ENCODE measurements at places on chromosomes 5 and 9.

DNA sequence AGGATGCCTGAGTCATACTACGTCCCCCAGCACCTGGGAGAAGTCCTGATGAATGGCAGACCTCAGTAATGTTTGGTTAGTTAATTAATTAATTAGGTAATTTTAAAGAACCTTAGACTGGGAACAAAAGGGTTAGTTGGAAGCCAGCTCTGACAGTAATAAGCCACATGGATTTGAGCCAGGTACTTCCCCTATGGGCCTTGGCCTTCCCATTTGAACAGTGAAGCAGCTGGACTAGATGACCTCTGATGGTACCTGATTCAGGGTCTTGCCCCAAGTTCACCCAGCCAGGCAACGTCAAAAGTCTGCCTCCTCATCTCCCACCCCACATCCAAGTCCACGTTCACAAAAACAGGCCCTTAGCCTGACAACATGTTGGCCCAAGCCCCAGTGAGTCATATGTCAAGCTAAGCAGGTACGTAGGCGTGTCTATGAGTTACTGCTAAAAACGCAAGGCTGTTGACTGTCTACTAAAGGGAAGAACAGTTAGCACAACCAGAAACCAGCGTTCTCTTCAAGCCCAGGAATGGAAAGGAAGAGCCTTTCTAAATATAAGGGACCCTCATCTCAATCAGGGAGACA is 303.2 kb downstream of the ACTL7B start:
- no peak for DNase-seq

GRCh38 chr9:91074866-91075265 is 273.2 kb downstream of the SYK start:
- no peak for DNase-seq

DNA sequence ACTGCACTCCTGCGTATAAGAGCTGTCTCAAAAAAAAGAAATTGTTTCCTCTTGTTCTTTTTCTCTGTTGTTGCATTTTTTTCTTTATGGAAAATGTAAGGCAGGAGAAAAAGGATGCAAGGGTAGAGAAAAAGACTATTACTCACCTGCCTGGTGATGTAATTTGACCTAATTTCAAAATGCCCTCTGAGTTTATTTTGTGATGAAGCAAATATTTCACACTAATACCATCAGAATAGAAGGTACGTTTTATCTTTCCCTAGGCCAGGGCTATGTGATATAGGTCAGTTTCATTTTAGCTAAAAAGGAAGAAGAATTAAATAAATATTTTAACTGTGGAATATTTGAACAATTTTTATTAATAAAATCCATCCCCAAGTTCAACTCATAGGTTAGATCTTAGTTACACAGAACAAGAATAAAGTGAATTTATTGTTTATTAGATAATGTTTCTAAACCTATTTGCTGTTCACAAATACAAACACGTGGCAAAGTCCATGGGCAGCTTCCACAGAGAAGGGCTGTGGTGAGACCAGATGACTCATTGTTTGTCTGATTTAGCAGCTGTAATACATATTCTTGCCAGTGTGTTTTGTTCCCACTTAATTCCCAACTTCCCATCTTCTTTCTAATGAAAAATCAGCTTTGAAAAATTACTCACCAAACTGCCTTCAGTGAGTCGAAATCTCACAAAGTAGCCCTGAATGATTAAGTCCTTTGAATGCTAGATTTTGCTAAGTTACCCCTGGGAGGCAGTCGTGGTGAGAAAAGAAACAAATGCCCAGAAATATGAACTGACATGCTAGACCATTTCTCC is 52.8 kb upstream of the CCDC112 start:
- DNase-seq: no peak

DNA sequence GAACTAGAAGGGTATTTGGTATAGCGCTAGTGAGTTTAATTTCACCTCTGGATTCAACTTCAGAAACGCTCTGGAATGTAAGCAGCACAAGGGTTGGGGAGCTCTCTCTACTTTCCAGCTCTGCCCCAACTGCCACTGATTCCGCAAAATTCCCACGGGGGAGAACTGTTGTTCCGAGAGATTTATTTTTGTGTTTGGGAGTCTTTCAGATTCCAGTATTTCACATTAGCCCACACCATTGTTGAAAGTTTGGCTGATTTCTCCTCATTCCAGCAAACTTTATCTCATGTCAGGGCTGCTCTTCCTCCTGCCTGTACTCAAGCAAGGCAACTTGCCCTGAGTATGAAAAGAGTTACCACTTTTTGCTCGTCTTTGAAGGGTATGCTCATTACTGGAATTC is 198.5 kb upstream of the EGFLAM start:
- DNase-seq: no peak

- no peak for DNase-seq
These were observed 684 bp downstream of the TOR1B start for GRCh38 chr9:129803676-129804060.

DNA sequence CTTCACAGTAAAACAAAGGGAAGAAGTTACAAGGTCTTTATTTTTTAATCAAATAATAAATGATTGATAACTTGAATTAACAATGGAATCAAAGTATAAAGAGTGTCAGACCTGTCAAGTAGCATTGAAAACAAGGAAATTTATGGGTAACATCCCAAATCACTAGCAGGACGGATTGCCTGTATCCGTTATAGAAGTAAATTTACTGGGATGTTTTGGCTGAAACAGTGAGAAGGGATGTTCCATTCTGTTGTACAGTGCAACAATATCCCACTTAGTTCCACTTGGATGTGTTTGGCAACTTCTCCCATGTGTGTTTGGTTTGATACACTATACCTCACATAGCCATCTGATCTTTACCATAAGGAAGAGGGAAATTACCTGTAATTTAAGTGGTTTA is 421.0 kb upstream of the CHD1 start:
- no peak for DNase-seq

DNA sequence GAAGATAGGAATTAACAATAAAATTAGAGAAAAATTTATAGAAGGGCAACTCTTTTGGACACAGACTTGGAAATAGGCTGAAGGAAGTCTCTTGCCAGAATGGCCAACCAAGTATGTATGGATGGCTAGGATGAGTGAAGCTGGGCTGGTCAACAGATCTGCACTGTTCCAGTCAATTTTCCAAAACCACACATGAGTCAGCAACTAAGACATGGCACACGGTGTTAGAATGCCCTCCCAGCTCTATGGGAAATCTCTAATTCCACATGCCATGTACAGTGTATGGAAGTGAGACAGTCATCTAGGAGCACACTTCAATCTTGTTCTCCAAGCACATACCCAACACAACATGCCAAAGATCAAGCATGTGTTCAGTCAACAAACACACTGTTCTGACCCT is 129.6 kb downstream of the GLIS3 start:
- DNase-seq: no peak

- DNase-seq: no peak
These were observed 5.7 kb upstream of the PRDM6 start for GRCh38 chr5:123083298-123083697.

- DNase-seq: no peak
These were observed 17.5 kb downstream of the CXCL14 start for GRCh38 chr5:135561266-135561665.

GRCh38 chr5:16930496-16930895 is 5.6 kb downstream of the MYO10 start:
- DNase-seq: no peak

DNA sequence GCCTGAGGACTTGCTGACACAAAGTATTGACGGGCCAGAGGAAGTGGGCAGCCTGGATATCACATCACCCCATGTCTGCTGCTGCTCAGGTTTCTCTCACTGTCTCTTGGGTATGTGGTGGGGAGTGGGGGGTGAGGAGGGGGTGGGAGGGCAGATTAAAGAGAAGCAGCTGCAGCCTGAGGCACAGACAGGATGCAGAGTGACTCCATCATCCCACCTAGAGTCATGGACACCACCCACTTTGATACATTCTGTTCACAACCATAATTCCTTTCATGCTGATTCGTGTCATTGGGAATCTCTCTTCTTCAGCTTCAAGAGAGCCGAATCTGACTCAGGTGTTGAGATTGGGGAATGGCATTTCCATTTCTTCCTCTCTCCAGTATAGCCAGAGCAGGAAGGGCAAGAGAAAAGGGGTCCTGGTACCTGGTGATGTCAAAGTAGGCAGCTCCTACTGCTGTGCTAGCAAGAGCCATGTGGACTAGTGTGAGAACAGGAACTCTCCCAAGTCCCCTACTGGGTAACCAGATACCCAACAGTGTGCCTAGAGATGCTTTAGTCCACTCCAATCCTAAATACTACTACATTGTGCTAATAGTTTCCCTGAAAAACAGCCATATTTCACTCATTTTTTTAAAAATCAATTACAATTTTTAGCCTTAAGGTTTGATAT is 22.4 kb downstream of the GRAMD2B start:
- DNase-seq: no peak

DNA sequence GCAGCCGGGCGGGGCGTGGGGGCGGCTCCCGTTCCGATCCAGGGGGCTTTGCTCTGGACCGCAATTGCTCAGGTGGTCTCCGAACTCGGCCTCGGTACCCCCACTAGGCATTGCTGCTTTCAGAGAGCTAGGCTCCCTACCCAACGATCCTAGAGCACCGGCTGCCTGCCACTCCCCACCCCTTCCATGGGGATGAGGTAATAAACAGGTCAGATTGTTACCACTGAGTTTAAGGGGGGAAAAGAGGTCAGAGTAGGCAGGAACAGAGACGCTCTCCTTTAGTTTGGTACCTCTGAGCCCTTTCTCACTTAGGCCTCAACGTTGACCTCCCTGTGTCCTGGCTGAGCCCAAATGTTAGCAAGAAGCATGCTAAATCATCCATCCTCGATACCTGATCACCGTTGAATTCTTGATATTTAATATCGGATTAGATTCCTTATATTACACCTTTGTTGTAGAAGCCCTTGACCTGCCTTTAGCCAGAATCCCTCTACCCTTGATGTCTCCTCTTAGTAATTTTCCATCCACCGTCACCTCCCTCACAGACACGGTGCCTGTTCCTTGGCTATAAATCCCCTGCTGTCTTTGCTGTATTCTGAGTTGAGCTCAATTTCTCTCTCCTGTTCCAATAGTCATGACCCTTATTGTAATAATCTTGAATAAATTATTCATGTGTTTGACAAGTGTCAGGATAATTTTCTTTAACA is 588 bp upstream of the PLPP1 start:
- no peak for DNase-seq

DNA sequence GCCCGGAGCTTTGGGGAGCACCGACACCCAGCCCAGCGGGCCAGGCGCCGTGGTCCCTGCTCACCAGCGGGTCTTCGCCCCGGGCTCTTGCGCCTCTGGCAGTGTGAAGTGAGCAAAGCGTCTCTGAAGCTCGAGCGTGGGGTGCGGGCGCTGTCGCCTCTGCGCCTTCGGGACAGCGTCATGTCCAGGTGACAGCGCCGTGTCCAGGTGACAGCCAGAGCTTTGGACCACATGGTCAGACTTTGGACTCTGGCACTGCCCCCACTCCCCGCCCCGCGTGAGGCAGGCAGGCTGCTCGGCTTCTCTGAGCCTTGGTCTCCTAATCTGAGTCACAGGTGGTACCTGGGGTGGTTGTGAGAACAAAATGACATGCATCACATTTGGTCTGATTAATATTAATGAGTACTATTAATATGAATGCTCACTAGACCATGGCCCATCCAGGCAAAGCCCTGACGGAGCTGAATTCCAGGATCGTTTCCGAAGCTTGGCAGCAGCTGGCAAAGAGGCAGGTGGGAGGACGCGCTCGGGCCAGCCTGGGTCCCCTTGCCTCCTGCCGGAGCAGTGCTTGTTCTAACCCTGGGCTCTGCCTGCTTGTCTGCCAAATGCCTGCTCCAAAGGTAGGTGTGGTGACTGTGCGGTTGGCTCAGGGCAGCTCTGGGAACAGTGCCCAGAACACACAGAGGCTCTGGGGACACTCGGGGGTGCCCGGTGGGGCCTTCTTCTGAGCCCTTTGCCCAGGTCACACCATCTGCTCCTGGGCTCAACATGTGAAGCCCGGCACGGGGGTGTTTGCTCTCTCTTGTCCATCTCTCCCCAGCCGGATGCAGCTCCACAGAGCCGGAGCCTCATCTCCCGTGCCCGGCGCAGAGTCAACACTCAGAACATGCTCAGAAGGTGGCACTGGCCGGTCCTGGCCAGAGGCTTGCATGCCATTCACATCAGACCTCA is 157.1 kb downstream of the OLFM1 start:
- DNase-seq: no peak

GRCh38 chr5:168752012-168752411 is 172.8 kb upstream of the PANK3 start:
- DNase-seq: no peak

DNA sequence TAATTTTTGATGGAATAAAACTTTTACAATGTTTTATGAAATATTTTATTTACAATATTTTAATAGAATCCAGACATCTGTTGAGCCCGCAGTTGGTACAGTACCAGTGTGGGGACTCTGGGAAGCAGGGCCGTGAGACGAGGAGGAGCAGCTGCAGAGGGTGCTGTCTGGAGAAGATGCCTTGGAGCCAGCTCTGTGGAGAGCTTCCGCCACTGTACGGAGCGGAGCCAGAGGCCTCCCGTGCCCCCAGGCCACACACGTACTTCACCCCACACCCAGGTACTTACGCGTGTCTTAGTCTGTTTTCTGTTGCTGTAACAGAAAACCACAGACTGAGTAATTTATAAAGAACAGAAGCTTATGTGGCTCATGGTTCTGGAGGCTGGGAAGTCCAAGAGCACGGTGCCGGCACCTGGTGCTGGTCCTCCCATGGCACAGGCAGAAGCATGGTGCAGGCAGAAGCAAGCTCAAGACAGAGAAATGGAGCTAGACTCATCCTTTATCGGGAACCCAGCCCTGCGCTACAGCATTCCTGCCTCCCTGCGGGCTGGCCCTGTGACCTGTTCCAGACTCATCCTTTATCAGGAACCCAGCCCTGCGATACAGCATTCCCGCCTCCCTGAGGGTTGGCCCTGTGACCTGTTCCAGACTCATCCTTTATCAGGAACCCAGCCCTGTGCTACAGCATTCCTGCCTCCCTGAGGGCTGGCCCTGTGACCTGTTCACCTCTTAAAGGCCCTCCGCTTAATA is 23.3 kb downstream of the CEP72 start:
- DNase-seq: no peak

DNA sequence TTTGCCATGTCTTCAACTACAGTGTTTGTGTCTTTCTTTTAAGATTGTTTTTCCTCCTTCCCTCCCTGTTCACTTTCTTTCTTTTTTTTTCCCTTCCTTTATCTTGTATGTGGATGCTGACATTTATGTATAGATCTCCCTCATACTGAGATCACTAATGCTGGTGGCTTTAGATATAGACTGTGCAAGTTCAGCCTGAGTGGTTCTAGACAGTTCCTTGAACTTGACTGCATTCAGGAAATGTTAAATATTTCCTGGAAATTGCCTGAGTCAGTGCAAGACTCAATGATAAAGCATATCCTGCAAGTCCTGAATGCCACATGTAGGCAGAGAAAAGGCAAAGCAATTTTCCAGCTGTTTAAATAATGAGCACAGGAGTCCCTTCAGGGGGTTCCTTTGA is 182.5 kb upstream of the NR3C1 start:
- DNase-seq: no peak

GRCh38 chr5:77569409-77569808 is 69.1 kb downstream of the OTP start:
- no peak for DNase-seq

DNA sequence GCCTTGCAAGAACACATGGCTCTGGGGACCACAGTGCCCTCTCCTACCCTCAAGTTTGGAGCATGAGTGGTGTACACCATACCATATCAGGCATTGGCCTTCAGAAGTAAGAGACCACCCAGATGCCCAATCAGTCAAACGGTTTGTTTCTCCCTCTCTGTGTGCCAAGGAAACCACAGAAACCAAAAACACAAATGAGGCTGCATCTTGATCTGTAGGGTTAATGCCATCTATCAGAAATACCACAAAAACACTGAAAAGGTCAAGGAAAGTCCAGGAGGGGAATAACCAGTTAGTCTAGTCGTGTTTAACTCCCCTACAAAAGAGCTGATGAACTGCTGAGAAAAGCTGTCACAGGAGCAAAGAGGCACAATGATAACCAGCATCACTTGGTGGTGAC is 78.4 kb downstream of the INSYN2B start:
- no peak for DNase-seq
